Stimulated activated CD8-positive, alpha-beta memory T cell treated with anti-CD3 and anti-CD28 coated beads, Interleukin-4, amount 100 ng/mL, for 4 hours (primary cell): ENCODE measurements at places on chromosomes 4 and X.

DNA sequence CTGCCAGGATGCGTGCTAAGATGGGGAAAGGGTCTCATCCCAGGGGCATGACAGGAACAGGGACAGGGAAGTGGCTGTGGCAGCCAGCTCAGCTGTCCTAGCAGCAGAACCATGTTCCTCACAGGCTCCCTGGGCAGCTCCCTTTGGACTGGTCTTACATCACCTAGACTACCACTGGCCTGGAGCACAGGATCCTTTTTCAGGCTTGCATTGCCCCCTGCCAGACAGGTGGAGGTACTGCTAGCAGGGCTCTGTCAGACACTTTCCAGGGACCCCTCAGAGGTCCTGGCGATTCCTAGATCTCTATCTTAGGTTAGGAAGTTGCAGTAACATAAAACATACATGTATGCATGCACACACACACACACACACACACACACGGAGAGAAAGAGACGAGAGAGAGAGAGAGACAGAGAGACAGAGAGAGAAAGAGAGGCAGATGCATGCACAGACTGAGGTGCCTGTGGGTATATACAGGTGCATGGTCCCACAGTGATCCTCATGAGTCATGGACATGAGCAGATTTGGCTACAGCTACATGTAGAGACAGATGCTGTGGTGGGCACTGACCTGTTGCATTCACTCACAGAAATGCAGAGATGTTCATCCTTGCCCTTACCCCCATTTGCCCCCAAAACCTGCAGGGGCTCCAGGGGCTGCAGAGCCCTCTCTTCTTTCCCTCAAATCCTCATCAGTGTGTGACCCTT, 63.6 kb downstream of the STARD8 start:
- DNase-seq, result no peak

- DNase-seq, result no peak
Observed at GRCh38 chrX:112820364-112821268, 20.0 kb downstream of the AMOT start.

DNA sequence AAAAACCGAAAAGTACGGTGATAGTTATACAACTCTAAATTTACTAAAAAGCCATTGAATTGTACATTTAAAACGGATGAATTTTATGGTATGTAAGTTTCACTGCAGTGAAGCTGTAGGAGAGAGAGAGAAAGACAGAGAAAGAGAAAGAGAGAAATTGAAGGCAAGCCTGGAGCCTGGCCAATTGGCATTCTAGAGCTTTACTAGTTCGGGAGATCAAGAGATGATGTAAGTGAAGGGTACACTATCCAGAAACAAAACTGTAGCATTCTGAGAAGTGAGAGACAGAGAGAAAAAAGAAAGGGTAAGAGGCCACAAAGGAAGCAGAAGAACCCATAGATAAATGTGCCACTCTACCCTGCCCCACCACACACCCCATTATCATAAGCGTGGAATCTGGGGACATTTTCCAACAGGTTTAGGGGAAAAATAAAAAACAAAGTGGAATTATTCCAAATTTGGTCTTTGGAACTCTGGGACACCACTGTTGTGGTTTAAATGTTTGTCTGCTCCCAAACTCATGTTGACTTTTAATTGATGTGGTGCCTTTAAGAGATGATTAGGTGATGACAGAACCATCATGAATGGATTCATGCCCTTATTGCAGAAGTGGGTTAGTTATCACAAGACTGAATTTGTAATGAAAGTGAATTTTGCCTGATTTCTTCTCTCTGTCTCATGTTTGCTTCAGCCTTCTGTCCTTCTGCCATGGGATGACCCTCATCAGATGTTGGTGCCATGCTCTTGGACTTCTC, 123.0 kb upstream of the PLS3 start:
- no peak for DNase-seq

DNA sequence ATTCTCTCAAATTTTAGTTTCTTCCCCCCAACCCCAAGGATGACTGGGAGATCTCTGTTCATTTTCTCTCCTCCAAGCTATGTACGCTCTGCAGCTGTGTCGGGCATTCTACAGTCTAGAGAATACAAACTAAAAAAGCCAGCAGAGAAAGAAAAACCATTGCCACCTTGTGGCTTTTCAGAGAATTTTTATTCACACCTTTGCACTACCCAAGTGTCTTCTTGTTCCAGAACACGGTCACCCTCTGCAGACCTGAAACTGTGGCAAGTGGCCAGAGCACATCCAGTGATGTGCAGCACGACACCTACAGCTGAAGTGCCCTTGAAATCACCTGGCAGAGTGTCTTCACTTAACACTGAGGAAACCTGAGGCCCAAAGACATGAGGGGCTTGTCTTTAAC, 68.6 kb downstream of the CHST7 start:
- DNase-seq, result no peak

- no peak for DNase-seq
Observed at GRCh38 chrX:19709812-19710518, 177.4 kb downstream of the SH3KBP1 start.

DNA sequence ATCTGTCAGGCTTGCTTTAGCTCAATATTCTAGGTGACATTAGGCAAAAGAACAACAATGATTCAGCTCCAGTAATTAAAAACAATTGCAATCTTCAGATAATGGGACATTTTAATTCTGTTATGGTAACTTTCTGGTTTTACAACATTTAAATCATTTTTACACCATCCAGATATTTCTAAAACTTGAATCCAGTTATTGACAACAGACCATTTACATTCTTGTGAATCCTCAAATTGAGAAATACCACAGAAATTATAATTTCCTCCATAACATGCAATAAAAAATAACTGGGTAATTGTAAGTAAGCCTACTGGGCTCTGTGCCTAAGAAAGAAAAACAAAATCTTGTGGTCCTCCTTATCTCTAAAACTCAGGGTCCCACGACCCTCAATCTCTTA, 195.0 kb upstream of the S100G start:
- DNase-seq, result no peak

GRCh38 chr4:76364763-76365162, 56.2 kb downstream of the CCDC158 start:
- no peak for DNase-seq

GRCh38 chr4:47238667-47239066, 207.3 kb downstream of the GABRB1 start:
- DNase-seq, result no peak

GRCh38 chr4:1856943-1857699, 1.2 kb upstream of the LETM1 start:
- no peak for DNase-seq

DNA sequence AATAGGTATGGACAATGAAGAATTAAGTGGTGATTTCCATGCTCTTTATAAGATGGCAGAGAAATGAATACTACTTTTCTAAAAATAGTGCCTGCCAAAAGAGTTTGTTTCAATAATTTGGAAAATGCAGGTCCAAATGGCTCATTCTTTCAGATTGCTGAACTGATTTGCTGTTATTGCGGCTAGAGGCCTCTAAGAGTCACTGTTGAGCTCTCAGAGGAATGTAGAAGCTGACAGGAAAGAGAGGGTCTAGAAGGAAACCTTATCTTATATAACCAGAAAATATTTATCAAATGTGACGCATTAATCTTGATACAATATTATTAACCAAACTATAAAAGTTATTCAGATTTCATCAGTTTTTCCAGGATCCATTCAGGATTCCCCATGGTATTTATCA, 65.7 kb upstream of the PAGE1 start:
- DNase-seq, result no peak

GRCh38 chrX:17226736-17227135, 148.3 kb upstream of the NHS start:
- no peak for DNase-seq

DNA sequence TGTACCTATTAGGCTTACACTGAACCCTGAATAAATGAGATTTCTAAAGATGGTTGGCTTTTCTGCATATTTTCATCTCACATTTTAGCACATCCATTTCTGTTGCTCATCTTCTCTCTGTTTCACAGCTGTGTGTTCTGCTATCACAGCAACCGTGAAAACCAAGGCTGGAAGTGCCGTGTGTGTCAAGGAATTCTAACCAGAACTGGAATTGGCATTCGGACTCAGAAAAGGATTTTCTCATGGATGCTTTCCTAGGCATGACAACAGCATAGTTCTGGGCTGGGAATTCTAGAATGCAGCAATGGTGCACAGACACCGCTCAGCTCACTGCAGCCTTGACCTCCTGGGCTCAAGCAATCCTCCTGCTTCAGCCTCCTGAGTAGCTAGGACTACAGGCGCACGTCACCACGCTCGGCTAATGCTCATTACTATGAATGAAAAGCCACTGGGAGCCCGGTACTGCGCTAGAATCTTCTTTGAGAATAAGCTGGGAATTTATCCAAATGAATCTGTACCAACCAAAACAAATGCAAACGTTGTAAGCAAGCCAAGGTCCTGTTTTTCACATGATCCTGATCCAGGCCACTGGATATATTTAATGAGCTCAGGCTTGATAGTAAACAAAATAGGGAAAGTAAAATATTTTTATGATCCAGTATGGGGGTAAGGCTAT, 105.2 kb downstream of the RBM47 start:
- no peak for DNase-seq

- DNase-seq, result no peak
Observed at GRCh38 chr4:57504139-57504538, 394.0 kb upstream of the IGFBP7 start.
